Fibroblast of lung (primary cell): ENCODE measurements at places on chromosomes 3 and 15.

DNA sequence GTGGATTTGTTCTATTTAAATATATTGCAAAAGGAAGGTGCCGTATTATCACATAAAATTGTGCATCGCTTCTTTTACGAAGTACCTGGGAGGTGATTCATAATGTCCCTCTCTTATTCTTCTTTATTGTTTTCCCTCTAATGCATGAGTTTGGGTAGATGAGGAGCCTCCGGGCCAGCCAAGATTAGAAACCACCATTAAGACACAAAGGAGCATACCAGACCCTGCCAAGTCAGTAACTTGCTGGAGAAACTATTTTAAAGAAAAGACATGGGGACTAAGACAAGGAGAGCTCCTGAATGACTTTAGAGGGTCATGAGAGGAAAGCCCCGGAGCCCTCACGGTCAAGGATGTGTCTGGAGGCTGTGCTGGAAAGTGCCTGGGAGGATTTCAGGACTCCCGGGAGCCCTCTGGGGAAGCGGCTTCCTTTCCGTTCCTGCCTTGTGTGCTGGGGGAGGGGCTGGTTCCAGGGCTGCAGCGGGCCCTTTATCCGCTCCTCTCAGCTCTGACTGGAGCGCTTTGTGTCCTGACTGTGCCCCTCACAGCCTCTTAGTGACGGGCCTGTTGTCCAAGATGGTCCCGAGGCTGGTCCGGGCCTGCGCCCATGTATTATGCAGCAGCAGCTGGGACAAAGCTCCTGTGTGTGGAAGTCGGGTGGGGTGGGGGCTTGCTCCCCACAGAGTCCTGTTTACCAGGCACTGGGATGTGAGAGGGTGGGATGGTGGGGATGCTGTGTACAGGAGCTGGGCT lies 35.7 kb downstream of the CORO2B start:
- DNase-seq: no peak

DNA sequence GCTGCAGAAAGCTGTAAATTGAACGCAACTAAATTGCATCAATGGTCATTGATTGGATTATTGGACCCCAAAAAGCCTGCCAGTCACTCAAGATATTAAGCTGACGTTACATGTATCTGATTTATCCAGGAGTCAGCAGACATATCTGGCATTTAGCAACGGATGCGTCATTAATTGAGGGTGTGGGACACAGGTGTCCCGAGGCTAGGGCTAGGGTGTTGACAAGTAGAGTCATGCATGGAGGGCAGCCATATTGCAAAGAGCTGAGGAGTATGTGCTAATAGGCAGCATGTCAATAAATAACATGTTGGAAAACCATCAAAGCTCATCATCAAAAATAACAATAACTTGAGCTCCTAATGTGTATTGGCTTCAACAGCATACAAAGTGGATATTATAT lies 234.5 kb upstream of the GOLGA6L4 start:
- no peak for DNase-seq

- DNase-seq: peak; percentile 40
Observed at GRCh38 chr15:101320501-101321052, 25.5 kb upstream of the SNRPA1 start.

- no peak for DNase-seq
Observed at GRCh38 chr15:49035825-49036224, 10.4 kb downstream of the SECISBP2L start.

GRCh38 chr3:155553780-155554179 lies 191.1 kb downstream of the PLCH1 start:
- DNase-seq: peak; percentile 9
